ENCODE measurements at places on chromosomes 5 and 9.

GRCh38 chr9:124198948-124199347, 58.8 kb upstream of the NEK6 start:
- no peak for DNase-seq

DNA sequence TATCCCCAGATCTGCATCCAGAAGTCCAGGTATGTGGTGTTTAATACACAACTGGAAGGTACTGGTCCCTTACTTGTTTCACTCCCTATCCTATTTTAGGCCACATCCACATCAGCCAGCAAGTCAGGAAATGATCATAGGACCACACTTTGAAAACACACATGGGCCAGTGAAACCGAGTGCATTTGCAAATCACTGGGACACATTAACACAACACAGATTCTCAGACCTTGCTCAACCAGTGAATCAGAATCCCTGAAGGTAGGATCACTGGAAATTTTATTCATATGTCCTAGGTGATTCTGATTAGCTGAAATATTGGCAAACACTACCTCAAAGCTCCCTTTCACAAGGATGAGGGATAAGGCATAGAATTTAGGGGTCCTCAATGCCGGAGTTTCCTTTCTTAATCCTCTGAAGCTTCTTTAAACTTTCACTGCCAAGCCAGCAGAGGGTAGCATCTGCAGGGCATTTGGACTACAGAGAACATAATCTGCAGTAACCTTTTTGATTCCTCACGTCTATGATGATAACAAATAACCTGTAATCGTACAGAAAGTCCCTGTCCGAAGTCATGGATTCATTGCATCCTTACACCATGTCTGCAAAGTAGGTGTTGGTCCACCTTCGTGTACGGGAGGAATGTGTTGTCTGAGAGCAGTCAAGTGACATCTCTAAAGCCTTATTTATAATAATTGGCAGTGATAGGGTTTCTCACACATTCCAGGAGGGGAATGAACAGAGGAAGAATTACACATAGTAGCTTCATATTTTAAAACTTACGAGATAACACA, 11.0 kb upstream of the ABLIM3 start:
- no peak for DNase-seq

DNA sequence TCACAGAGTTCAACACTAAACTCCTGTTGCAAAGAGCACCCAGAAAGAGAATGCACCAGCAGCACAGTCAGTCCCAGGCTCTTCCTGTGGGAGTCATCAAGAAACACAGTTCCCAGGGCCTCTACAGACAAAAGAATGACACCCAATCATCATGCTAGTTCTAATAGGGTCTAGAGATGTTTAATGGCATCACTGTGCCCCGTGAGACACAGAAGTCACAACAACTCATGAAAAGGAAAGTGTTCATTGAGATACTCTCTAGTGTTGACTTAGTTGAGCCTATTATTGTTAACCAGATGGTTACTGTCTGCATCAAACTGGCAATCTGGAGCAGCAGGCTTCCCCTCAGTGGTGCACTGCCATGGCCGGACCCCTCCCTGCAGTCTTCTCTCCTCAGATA, 1.6 kb downstream of the KLHL3 start:
- DNase-seq = peak; percentile 16

- no peak for DNase-seq
Measured at GRCh38 chr5:132054697-132055440, 5.6 kb upstream of the IL3 start.
